ENCODE measurements at places on chromosomes 5 and 9. TPM values are rescaled to one million over a fixed set of nuclear protein-coding genes. Genes with fewer than 3 reads are reported as not detected.

DNA sequence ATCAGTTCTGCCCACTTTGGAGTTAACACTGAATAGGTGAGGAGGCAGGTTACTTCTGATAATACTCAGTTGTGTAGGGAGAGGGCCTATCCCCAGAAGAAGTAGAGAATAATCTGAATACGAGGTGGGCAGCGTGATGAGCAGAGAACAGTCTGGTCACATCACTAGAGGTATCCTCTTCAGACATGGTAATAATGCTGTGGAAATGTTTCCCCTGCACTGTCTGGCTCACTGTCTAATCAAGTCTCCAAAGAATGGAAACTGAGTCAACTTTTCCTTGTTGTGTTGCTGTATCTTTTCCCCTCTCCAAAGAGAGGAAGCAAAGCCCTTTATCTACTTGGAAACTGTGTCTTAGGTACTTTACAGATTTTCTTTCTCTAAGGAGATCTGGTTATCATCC is 110.9 kb upstream of the ANKRD55 start:
- DNase-seq = no peak

- DNase-seq = no peak
Measured at GRCh38 chr5:122943050-122943698, 93.4 kb downstream of the PPIC start.

DNA sequence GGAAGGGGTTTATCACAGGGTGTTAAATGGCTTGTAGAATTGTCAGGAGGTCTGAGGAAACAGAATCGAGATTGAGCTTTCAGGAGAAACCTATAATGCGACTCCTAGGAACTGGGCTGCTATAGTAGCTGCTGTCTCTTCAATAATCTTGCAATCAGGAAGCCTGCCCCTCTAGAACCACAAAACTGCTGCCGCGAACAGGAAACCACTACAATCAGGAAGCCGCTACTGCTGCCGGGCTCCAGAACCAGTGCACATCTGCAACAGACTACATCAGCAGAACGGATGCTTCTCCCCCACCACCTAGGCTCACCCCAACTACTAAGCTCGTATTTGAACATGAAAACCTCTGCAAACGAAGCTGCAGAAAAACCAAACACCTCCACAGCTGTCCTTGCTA is 31.6 kb downstream of the TNFSF8 start:
- no peak for DNase-seq

DNA sequence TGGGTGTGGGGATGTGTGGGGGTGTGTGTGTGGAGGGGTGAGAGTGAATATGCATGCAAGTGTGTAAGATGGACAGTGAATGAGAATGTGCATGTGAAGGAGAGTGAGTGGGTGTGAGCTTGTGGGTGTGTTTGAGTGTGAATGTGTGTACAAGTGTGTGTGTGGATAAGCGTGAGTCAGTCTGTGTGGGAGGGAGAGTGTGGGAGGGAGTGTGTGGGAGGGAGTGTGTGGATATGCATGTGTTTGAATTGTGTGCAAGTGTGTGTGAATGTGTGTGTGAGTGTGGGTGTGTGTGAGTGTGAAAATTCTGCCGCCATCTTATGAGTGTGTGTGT is 3.7 kb upstream of the SCGB3A1 start:
- no peak for DNase-seq

DNA sequence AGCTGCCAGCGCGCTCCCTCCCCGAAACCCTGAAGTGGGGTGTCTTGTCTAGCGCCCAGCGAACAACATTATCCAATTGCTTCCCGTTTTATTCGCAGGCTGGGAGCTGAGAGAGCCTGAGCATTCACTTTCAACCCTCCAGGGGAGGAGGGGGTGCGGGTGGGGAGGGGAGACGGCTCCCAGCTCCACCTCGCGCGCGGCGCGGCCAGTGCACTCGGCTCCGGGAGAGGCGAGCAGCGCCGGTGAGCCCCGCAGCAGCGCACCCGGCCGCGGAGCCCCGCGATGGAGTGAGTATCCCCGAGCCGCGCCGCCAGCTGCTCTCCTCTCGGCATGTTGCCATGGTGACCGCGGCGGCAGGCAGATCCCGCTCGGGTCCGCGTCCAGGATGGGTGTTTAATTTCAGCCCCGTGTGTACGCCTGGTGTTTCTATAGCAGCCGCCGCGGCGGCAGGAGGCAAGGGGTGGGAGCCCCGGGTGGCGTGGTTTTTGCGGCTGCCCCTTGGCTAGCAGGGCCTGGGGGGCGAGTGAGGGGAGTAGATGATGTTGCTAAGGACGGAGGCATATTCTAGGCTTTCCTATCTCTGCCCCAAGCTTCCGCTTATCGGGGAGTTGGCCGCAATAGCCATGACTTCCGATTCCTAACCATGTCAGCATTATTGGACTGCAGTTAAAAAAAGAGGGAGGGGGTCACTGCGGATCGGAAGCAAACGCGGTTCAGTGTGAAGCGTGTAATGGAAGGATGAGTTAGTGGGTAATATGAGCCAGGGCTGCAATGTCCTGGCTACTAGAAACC is 139.2 kb upstream of the PALM2AKAP2 start:
- DNase-seq = no peak

DNA sequence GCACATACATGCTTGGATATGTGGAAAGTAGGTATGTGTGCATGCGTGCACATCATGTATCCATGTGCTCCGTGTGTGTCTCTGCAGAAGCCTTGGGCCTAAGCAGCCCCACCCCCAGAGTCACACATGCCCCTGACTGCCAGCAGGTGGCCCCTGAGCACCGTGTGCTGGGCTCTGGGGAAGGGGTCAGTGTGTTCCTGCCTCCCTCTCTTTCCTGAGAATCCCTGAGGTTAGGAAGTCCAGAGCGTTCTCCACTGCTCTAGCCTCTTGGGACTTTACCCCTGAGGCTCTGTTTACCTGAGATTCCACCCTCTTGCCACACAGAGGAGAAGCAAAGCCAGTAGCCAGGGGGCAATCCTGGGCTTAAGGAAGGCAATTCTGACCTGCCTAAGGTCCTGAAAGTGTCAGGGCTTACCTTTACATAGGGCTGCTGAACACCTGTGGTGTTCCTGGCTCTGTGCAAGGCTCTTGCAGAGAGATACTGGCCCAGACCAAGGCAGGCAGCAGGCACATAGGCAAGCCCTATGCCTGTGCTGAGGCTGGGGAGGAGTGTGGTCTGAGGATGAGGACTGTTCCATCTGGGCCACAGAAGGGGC is 207.3 kb downstream of the TMEM38B start:
- DNase-seq = peak; percentile 52

DNA sequence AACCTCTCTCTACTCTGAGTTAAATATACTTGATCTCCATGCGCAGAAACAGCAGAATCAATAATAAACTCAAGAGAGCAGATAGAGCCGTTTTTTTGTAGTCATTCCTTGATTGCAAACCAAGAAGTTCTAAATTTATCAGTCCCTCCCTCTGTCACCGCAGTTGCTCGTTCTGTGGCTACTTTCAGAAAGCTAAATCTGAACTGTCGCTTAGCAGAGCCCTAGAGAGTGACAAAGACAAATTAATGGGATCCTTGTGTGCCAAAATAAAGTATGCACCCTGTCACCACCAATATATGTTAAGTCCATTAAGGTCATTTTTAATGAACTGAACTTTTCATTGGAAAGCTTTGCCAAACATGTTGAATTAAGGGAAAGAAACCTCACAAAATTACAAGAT is 218.3 kb downstream of the ADAMTSL1 start:
- no peak for DNase-seq

DNA sequence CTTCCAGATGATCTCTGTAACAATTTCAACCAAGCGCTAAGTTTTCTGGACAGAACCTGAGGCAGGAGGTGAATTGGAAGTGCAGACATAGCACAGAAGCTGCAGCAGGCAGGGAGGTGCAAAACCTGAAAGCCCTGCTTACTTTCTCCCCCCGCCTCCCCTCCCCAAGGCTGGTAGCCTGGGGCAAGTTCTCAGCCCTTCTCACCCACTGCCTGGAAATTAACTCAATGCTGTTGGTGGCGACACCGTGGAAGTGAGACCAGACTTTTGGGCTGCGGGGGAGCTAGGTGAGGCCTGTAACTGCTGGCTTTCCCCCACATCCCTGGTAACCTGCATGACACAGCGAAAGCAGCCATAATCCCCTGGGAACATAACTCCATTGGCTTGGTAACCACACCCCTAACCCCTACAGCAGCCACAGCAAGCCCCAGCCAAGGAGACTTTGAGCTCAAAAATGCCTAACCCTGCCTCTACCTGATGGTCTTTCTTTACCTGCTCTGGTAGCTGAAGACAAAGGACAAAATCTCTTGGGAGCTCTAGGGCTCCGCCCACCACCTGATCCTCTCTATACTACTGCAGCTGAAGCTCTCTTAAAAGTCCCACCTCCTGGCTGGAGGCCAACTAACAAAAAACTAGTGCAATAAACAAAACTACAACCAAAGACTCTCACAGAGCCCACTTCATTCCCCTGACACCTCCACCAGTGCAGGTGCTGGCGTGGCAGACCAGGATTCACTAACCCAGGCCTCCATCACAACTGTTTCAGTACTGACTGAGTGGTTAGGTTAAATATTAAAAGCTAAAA is 11.9 kb upstream of the OR13C8 start:
- no peak for DNase-seq

- DNase-seq = no peak
Measured at GRCh38 chr9:123335986-123336329, 20.0 kb upstream of the CRB2 start.

- peak; percentile 13 for DNase-seq
Measured at GRCh38 chr9:95852059-95853032, 23.1 kb upstream of the ERCC6L2 start.

DNA sequence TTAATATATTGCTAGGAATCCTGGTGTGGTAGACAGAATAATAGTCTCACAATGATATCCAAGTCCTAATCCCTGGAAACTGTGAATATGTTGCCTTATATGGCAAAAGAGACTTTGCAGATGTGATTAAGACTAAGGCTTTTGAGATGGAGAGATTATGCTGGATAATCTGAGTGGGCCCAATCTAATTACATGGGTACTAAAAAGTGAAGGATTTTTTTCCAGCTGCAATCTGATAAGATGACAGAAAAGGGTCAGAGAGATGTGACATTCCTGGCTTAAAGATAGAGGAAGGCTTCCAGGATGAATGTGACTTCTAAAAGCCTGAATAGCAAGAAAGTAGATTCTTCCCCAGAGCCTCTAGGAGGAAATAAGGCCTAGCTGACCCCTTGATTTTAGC is 80.7 kb upstream of the MPDZ start:
- no peak for DNase-seq

GRCh38 chr9:74573640-74574191 is 76.6 kb downstream of the RORB start:
- DNase-seq = no peak

GRCh38 chr5:174688441-174689354 is 35.7 kb upstream of the MSX2 start:
- no peak for DNase-seq

- DNase-seq = no peak
Measured at GRCh38 chr5:151221574-151221973, 2.3 kb downstream of the CCDC69 start.

- no peak for DNase-seq
Measured at GRCh38 chr5:160380041-160380440, 9.6 kb upstream of the C1QTNF2 start.

DNA sequence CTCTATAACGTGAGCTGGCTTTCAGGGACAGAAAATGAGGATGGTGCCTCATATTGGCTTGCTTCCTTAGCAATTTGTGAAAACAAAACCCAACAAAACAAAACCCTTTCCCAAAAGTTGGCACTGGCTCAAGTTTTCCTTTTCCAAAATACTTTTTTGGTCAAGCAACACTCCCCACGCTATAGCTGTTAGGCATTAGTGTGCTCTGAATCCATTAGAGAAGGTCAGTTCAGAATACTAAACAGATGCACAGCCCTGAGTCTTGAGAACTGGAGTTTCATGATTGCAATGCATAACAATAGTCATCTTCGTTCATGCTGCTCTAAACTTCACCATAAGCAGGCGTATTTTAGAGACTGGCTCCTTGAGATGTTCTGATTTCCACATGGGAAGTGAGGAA is 172.0 kb upstream of the KLF9 start:
- no peak for DNase-seq

GRCh38 chr9:34896112-34896511 is 62.0 kb upstream of the PHF24 start:
- DNase-seq = no peak

GRCh38 chr9:95078939-95079338 is 238.6 kb downstream of the FANCC start:
- DNase-seq = no peak

DNA sequence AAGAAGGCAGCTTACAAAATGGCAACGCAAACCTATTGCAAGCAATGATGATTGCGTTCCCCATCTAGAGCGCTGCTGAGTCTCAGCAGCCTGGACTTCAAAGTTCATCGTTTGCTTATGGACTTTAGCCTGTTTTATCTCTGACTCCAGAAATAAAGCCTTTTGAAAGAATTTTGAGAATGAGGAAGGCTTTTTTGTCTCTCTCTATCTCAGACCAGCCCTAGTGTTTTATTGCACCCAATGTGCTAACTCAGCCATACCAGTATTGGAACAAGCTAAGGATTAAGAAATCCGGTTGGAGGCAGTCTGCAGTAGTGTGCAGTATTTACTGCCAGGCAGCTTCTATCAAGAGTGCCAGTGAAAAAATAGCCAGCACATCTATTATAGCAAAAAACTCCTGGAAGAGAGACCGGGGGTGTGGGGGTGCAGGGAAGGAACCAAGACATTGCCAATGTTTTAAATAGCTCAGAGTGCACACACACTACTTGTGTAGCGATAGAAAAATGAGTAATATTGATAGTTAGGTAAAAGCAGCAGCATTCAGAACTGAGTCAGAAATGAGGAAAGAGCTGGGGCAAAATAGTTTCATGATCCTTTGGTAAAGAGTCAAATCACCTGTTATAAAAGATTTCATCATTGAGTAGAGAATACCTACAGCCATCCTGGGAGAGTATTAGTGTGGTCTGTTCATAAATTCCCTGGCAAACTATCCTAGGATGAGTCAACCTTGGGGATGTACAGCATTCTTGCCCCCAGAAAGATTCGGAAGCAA is 219.0 kb downstream of the ZNF608 start:
- DNase-seq = no peak

DNA sequence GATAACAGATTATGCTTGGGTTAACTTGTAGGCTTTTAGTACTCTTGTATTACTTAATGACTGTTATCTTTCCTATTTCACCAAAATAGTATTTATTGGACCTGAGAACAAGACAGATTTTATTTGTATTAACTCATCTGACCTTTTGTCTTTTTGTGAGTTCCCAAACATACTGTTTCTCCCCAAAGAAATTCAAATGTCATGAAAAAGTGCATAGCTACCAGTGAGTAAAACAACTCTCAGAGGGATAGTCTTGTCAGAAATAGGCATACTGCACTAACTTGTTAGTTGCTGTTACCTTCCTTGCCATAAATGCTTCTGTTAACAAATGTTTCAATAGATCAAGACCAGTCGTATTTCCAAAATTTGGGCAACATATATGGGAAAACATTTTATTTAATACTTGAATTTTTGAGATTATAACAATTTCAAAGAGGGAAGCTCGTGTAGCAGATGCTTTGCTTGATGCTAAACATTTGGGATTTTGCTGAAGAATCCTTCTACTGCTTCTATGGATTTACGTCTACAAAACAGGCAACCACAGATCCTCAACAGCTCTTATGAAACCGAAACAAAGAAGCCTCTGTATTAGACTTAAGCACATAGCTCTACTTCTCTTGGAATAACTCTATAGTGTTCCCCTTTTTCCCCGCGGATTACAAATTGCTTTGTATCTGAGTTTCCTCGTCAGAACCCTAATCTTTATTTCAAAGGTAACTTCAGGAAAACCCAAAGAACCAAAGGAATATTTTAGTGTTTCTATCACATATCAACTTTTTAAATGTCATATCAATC is 248.8 kb downstream of the MCTP1 start:
- DNase-seq = no peak

The SOX30 gene
- 0.08 TPM for polyA plus RNA-seq

The ZFP2 gene
- 0.04 TPM for polyA plus RNA-seq

The ERBIN gene
- 25.6 TPM for polyA plus RNA-seq

The CCDC183 gene
- polyA plus RNA-seq = 1.1 TPM

The CYLC2 gene
- not detected for polyA plus RNA-seq

The FAXDC2 gene
- 0.33 TPM for polyA plus RNA-seq

The PCDHA9 gene
- polyA plus RNA-seq = not detected

All from A549 (cell line).